Islet precursor cell (in vitro differentiated cells): ENCODE measurements at places on chromosomes 3 and 15.

DNA sequence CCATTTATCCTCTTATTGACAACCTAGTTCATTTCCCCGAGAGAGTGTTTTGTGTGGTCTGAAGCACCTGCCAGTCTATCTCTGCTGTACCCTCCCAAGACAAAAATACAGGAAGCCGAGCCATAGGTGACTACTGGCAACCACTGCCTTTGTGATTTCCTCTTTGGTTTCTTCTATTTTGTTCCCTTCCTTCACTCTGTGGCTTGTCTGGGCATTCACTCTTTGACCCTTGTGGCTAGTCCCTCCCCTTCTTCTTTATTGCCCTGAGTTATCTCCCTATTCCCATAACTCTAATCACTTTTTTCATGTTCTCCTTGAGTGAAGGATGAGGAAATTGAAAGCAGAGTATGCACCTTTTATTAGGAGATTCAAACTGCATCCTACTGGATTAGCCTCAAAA is at the start of gene ADGRG7:
TSS of gene ADGRG7 (plus strand) at position 297 of the 400 bp plus-strand sequence. CDS start 256 bp downstream, outside the sequence.
- DNase-seq = no peak

GRCh38 chr3:148459931-148460513 is 237.7 kb upstream of the AGTR1 start:
- no peak for DNase-seq

DNA sequence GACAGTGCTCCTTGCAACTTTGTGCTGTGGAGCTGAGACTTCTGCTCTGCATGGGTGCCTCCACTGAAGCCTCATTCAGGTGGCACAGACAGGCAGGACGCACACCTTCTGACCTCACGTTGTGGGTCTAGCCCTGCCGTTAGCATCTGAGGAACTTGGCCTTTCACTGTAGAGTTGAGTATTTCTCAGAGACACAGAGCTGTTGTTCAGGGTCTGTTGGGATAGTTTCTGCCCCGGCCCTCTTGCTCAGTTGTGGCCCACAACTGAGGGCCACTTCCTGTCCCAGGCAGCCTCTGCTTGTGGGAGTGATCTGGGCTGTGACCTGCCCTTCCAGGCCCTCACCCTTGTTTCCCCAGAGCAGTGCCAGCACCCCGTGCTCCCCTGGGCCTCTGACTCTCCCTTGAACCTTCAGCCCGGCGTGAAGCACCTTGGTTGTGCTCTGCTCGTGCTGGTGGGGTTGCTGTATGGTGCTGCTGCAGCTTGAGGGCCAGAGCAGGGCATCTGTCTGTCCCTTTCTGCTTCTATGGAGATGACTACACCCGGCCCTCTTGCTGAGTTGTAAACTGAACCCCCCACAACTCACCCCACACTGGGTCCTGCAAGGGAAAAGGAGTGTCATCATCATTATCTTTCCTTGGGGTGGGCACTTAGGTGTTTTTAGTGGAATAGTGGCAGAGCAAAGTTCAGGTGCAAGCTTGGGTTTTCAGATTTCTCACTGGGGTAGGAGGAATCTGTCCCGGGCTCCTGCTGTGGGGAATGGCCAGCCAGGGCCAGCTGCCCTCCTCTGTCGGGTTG is 11.7 kb downstream of the BAHD1 start:
- DNase-seq = no peak

- DNase-seq = no peak
These were observed 21.9 kb upstream of the SEMA3F start for GRCh38 chr3:50133283-50133615.

GRCh38 chr3:17300441-17300840 is 415.7 kb downstream of the PLCL2 start:
- DNase-seq = no peak
